ENCODE measurements at places on chromosomes 2 and 18. TPM values are rescaled to one million over a fixed set of nuclear protein-coding genes. Genes with fewer than 3 reads are reported as not detected.

The CYP27C1 gene
- 0.11 TPM for total RNA-seq

The MDH1B gene
- 0.69 TPM for total RNA-seq

The NETO1 gene
- total RNA-seq, result not detected

The TEKT4 gene
- total RNA-seq, result not detected

The TTN gene
- 2,803 TPM for total RNA-seq

The DPP10 gene
- 0.16 TPM for total RNA-seq

The LYPD6 gene
- total RNA-seq, result 0.08 TPM

The ZNF142 gene
- total RNA-seq, result 19.9 TPM

The SCYGR4 gene
- total RNA-seq, result not detected

The PLCL1 gene
- total RNA-seq, result 78.6 TPM

The PRKAG3 gene
- 0.14 TPM for total RNA-seq

The FKBP1B gene
- 2.1 TPM for total RNA-seq

The PPP1R1C gene
- 33.1 TPM for total RNA-seq

The NGEF gene
- 0.16 TPM for total RNA-seq

The TEX44 gene
- total RNA-seq, result not detected

The RNF152 gene
- total RNA-seq, result 10.4 TPM

The CYB5A gene
- 105 TPM for total RNA-seq

The FEV gene
- total RNA-seq, result not detected

The ALPI gene
- total RNA-seq, result not detected

The IL1F10 gene
- total RNA-seq, result not detected

The CHRND gene
- total RNA-seq, result not detected

The NAT8 gene
- total RNA-seq, result not detected

The DSG4 gene
- not detected for total RNA-seq

The DCDC2C gene
- total RNA-seq, result not detected

The SPATA3 gene
- total RNA-seq, result not detected

The AQP4 gene
- 1.9 TPM for total RNA-seq

The DNAH7 gene
- 0.11 TPM for total RNA-seq

The ATP6V1B1 gene
- total RNA-seq, result not detected

The FAM237A gene
- total RNA-seq, result not detected

The AMER3 gene
- not detected for total RNA-seq

The IHH gene
- not detected for total RNA-seq

The POMC gene
- total RNA-seq, result 7.5 TPM

The PCBP1 gene
- total RNA-seq, result 205 TPM

The CNRIP1 gene
- 8.0 TPM for total RNA-seq

The INPP5D gene
- 4.9 TPM for total RNA-seq

The TMEM37 gene
- total RNA-seq, result 2.4 TPM

The SCN1A gene
- total RNA-seq, result 0.63 TPM

The C2orf81 gene
- total RNA-seq, result 0.82 TPM
